ENCODE measurements at places on chromosomes 7 and 10.
A peak's percentile ranks its signal among the peaks of the same experiment; 100 is the strongest.

DNA sequence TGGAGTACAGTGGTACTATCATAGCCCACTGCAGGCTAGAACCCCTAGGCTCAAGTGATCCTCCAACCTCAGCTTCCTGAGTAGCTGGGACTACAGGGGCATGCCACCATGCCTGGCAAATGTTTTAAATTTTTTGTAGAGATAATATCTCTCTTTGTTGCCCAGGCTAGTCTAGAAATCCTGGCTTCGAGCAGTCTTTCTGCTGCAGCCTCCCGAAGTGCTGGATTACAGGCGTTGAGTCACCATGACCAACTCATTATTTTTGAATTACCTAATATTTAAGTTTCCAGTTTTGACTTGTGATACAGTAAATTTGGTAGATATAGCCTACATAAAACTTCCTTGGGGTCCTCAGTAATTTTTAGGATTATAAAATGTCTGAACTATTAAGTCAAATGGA is 74.1 kb downstream of the RUNDC3B start:
- DNase-seq: peak; percentile 2

DNA sequence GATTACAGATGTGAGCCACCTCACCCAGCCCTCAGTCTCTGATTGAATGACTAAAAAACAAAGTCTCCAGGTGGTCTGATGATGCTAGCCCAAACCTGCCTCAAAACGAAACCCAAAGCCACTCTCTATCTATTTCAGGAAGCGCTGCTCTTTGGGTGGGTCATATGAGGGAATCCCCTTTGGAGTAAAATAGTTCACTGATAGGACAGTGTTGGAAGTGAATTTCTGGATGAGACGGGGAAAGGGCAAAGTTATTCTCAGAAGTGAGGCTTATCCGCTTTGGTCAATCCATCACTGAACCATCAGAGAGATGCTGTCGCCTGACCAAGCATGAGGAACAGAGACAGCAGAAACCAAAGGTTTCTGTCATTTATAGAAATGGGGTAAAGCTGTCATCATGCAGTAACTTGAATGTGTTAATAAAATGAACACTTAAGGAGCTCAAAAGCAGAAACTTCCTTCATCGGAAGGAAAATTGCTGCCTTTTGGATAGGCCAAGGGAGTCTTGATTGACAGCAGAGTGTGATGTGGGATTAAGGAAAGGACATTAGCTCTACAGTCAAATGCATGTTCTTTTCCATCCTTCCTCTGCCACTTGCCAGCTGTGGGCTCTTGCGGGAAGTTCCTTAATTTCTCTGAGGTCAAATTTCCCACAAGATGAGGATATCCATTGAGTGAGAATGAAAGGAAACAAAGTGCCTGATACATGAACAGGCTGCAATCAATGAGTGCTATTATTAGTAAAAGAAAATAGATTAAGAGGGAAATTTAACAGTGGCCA is 64.9 kb upstream of the C1QL3 start:
- no peak for DNase-seq

GRCh38 chr10:178208-178607 is 43.0 kb downstream of the ZMYND11 start:
- no peak for DNase-seq

DNA sequence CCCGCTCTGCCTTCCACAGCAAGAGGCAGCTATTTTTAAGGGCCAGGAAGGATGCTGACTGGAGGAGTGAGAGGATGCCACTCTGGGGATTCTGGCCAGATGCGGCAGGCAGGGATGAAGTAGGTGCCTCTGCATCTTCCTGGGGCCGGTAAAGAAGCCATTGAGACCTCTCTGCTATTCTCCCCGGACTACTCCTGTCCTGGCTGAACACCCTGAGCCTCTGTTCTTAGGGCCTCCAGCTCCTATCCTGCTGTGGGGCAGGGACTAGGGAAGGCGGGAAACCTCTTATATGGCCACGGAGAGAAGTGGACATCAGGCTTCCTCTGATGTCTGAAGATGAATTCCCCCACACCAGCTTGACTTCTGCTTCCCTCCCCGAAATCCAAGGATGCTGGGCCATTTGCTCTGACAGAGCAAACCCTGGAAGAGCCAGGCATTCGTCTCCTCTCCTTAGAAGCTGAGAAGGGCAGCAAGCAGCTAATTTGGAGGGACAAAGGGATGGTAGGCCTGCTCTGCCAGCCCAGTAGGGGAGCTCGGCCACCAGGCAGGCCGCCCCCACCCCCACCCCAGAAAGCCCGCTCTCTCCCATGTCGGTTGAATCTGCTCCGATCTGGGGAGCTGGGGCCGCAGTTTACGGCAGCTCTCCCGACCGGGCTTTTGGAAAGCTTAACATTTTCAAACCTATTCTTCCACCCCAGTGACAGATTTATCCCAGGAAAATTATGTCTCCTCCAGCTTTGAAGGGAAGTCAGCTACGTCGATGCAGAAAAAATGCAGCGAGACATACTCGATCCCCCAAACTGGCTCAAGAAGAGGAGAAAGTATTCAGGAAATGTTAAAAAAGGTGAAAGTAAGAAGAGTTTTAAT is 2.8 kb downstream of the FGF8 start:
- no peak for DNase-seq

GRCh38 chr7:143902332-143902899 is 440 bp upstream of the TCAF1 start:
- no peak for DNase-seq

- no peak for DNase-seq
Measured at GRCh38 chr10:105139363-105139896, 498.3 kb downstream of the SORCS3 start.

GRCh38 chr7:121388950-121389349 is 7.2 kb downstream of the FAM3C start:
- DNase-seq: no peak

DNA sequence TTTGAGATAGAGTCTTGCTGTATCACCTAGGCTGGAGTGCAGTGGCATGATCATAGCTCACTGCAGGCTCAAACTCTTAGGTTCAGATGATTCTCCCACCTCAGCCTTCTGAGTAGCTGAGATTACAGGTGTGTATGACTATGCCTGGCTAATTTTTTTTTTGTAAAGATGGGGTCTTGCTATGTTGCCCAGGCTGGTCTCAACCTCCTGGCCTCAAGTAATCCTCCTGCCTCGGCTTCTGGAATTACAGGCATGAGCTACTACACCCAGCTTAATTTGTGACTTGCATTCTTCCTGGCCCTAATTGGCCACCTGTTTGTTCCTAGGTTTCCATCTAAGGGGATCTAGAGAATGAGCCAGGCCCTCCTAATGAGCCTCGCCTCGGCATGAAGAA is 9.3 kb downstream of the ARHGAP22 start:
- no peak for DNase-seq

DNA sequence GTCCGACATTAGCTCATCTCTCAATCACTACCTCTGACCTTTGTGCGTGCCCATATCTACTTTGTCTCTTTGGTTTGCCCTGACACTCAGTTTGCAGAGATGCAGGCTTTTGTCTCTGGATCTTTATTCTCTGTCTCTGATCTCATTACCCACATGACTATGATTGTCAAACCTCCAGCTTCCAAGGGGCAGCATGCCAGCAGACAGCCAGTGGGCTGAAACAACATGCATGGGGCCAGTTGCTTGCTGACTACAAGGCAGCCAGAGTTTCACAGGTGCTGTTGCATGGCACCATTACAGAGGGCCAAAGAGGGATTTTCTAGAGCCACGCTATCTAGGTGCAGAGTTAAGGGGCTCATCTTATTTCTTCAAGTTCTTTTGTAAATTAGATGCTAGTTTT is 146.2 kb downstream of the SPAG6 start:
- DNase-seq: no peak

- no peak for DNase-seq
Measured at GRCh38 chr10:98405422-98405821, 9.6 kb downstream of the PYROXD2 start.

- no peak for DNase-seq
Measured at GRCh38 chr10:91514787-91515186, 104.6 kb downstream of the HECTD2 start.

DNA sequence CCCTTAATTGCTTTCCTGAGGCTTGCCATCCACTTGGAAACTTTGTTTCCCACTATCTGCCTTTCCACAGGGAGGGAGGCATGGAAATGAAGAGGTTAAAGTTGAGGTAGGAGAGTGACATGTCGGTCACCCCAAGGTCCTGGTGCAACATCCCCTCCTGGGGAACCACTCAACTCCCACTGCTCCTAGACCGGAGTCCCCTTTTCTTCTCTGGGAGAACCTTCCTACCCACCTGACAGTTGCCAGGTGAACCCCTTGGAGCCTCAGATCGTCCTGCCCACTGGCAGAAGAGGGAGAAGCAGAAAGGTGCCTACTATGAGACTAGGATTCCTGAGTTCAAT is 21.7 kb downstream of the IMPDH1 start:
- DNase-seq: no peak

DNA sequence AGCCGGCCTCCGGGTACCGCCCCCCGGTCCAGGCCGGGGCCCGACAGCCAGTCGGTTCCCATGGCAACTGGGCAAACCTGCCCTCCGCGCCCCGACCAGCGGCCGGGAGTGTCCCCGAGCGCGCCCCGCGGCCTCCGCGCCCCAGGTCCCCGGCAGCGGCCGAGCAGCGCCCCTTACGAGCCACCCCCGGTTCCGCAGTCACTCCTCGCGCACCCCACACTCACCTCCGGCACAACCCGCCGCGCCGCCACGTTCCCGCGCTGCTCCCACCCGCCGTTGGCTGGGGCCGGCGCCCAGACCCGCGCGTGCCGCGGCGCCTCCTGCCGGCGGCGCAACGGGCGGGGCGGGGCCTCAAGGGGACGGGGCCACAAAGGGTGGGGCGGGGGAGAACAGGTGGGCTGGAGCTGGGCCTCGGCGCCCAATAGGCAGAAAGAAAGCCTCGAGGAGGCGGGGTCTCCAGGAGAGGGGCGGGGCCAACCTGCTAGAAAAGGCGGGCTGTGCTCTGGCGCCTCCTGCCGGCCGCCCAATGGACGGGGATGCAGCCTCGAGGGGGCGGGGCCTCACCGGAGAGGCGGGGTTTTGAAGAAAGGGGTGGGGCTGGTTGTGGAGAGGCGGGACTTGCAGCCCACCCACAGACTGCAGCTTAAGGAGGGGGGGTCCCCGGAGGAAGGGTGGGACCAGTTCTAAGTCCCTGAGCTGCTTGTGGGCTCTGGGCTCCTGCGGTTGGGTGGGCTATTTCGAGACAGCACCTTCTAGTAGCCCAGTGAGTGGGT is at the start of gene RADIL:
RADIL (minus strand) TSS at position 345 of the 773 bp plus-strand sequence. CDS start 5,577 bp downstream, outside the sequence.
- DNase-seq: peak; percentile 100

GRCh38 chr10:79982362-79982800 is 33.5 kb upstream of the SFTPD start:
- no peak for DNase-seq

DNA sequence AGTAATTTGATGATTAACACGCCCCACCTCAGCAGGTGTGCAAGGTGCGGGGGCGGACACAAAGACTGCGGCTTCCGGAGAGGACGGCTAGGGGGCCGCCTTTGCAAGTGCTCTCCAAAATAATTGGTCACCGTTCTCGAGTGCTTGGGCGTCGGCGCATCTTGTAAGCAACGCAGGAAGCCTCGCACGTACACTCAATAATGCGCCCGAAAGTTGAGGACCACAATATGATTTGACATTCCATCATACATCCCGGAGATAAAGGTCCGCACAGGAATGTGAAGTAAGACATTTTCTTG is 114.7 kb downstream of the EBF3 start:
- DNase-seq: no peak

DNA sequence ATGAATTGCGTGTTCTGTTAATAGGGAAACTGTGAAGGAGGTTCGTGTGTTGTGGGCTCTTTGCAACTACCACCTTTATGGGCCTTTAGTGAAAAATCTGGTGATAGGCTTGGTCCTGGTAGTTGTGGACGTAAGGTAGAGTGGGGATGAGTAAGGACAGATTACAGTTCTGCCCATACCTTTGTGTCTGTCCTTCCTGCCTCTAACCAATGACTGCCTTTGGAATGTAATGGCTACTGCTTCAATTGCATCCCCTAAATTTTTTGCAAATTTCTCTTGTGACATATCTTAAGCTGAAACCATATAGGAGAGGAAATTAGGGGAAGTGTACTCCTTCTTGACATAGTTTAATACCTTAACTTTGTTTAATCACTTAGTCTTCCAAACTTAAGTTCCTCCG is 82.3 kb downstream of the ADK start:
- no peak for DNase-seq

- no peak for DNase-seq
Measured at GRCh38 chr7:39321909-39322498, 244.2 kb upstream of the YAE1 start.

DNA sequence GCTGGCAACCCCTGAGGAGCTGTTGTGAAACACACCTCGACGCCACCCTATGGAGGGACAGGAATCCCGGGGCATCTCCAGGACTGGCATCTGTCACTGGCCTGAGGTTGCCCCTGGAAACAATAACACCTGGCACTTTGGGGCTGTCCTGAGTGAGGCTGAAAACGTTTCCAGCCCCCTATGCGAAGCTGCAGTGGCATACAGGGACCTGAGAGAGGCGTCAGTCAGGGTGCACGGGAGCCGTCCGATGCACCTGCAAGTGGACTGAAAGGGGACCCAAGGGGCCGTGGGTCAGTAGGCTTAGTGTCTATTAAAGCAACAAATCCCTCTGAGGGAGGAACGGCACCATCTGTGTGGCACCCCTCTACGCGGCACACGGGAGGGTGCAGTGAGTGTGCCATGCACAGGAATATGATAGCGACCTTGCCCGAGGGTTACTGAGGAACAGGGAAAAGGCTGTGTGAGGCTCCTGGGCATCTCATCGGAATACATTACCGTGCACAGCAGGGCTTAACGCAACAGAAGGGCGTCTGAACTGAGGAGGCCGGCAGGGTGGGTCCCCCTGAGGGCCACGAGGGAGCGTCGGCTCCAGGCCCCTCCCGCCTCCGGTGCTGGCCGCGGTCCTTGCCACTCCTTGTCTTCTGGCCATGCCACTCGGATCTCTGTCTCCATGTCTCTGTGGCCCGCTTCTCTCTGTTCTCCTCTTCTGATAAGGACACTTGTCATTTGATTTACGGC is 50.4 kb downstream of the FOXL3 start:
- no peak for DNase-seq

DNA sequence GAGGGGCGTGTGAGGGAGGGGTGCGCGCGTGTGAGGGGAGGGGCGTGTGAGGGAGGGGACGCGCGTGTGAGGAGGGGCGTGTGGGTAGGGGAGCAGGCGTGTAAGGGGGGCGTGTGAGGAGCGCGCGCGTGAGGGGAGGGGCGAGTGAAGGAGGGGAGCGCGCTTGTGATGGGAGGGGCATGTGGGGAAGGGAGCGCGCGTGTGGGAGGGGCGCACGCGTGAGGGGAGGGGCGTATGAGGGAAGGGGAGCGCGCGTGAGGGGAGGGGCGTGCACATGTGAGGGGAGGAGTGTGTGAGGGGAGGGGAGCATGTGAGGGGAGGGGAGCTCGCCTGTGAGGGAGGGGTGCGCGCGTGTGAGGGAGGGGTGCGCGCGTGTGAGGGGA is 19.1 kb downstream of the MXI1 start:
- peak; percentile 56 for DNase-seq

DNA sequence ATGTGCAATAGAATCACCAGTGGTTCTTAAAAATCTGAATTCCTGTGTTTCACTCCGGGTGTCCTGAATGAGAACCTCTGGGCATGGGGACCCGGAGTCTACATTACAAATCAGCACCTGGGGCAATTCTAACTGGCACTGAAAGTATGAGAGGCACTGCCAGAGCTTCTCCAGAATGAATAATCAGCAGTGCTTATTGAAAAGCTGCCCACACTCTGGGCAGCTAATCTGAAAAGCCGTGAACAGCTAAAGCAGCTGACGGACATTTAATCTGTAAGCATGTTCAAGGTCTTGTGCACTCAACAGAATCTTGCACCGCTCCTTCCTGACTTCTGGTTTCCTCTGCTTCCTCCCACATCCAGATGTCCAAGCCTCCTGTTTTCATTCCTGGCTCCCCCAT is 113.3 kb upstream of the KIF5B start:
- DNase-seq: no peak

All from H54 (cell line).